ENCODE measurements at places on chromosomes 12 and 14. TPM values are rescaled to one million over a fixed set of nuclear protein-coding genes. Genes with fewer than 3 reads are reported as not detected.

FRMD6 gene
- total RNA-seq = 138 TPM

- no peak for DNase-seq
Measured at GRCh38 chr14:62308891-62309290, 546.7 kb downstream of the SNAPC1 start.

DNA sequence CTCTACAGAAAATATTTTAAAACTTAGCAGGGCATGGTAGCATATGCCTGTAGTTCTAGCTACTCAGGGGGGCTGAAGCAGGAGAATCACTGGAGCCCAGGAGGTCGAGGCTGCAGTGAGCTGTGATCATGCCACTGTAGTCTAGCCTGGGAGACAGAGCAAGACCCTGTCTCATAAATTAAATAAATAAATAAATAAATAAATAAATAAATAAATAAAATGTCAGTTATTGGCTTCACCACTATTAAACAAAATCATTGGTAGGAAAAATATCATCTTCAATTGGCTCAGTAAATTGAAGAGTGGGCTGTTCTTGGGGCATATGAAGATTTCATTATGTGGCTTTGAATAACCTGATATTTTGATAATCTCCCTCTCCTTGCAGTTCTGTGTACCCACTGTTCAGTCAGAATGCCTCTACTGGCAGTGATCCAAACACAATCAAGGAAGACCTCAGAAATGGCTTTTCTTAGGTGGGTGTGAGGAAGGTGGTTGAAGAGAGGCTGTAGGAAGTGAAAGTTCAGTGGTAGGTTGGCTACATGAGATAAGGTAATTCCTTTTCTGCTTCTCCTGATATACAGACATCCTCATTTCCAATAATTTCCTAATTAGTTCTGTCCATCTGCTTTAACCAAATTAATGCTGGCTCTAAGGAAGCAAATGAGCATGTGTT, 175.8 kb downstream of the MSRB3 start:
- no peak for DNase-seq

DNA sequence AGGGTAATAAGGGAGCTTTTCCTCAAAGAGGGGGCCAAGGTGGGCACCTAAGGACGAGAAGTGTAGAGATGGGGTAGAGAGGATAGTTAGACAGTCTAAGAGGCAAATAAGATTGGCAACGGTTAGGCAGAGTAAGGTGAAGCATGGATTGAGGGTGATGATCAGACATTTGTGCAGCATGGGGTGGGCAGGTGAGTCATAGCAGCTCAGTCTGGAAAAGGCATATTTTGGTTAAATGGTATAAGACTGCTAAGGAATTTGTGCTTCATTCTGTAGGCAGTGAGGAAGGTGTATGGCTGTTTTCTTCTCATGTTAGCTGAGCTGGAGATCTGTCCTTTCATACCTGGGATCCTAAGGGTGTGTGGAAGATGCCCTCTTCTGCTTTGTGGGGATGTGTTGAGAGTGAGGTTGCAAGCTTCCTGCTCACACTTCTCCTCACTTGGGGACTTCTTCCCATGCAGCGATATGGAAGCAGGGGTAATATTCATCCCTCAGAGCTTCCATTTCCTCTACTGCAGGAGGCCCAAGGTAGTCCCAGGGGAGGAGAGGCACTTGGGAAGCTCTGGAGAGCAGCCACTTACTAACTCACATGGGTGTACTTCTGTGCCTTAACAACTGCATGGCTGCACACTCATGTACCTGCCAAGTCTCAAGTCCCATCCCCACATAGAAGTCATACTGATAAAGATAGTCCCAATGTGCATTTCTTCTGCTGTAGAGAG, 28.9 kb downstream of the GSG1 start:
- no peak for DNase-seq

DNA sequence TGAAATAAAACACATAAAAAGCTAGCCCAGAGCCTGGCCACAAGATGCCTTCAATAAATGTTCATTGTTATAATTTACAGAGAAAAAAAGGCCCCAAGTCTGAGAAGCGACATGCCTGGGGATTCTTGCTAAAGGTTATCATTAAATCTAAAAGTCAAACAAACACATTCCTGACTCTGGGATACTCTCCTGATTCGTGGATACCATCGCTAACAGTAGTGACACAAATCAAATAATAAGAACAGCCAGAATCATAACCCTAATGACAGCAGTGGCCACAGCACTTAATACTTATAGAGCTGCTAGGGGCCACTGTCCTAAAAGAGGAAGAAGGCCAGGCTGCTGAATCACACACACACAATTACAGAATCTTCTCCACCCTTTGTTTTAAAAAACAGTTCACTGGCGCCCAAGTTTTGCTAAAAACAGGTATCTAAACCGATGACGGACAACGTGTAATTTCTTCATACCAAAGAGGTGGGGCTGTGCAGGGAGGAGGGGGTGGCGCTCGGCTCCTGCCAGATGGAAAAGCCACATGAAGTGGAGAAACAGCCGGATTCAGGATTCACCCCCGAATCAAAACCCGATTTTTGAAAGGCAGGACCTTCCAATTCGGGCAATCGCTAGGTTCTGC, 1.2 kb downstream of the CLIP1 start:
- DNase-seq = no peak

- no peak for DNase-seq
Measured at GRCh38 chr12:105667973-105668743, 337.7 kb downstream of the C12orf75 start.

TAS2R46 gene
- total RNA-seq = 1.2 TPM

Data from suprapubic skin (tissue), 4 donors.